ACHN (cell line): ENCODE measurements at places on chromosomes 5 and 9.

DNA sequence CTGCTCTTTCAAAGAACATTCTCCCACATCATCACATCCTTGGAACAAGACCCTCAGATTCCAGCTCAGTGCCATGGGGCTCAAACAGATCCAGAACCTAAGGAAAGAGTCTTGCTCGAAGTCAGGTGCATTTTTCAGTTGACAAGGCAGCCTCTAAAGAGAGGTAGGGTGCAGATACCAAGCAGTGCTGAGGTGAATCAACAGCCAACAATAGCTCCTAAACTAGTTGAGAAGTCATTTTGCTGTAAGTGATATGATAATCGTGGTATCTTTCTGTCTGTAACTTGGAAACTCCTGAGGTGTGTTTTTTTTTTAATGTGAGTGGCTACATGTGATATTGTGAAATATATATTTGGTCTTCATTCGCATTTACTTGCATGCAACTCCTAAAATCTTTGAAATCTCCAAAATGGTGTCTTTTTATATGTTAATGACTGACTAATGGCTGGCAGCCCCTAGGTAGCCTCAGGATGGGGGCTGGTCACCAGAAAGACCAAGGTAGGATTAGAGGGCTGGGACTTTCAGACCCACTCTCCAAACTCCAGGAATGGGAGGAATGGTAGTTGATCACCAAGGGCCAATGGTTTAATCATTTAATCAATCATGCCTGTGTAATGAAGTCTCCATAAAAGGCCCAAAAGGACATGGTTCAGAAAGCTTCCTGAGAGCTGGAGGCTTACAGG, 96.6 kb downstream of the SERINC5 start:
- no peak for DNase-seq

GRCh38 chr9:68894502-68894901, 119.4 kb downstream of the PRKACG start:
- DNase-seq, result no peak

- DNase-seq, result no peak
Observed at GRCh38 chr5:122316656-122317055, 4.6 kb downstream of the SNCAIP start.

DNA sequence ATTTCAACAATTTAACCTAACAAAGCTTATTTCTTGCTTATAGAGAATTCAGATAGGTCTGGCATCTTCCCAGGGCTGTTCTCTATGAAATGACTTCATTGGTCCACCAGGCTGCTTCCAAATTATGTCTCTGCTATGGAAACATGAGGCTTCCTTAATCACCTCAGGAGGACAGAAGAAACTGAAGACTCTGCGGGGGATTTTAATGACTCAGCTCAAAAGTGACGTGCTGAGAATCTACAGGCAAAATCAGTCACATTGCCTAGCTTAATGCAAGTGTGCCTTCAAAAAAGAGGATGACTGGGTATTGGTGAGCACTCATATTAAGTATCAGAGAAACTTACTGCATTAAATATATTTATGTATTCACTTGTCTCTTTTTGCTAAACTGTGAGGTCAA, 315.5 kb upstream of the RGMB start:
- no peak for DNase-seq

DNA sequence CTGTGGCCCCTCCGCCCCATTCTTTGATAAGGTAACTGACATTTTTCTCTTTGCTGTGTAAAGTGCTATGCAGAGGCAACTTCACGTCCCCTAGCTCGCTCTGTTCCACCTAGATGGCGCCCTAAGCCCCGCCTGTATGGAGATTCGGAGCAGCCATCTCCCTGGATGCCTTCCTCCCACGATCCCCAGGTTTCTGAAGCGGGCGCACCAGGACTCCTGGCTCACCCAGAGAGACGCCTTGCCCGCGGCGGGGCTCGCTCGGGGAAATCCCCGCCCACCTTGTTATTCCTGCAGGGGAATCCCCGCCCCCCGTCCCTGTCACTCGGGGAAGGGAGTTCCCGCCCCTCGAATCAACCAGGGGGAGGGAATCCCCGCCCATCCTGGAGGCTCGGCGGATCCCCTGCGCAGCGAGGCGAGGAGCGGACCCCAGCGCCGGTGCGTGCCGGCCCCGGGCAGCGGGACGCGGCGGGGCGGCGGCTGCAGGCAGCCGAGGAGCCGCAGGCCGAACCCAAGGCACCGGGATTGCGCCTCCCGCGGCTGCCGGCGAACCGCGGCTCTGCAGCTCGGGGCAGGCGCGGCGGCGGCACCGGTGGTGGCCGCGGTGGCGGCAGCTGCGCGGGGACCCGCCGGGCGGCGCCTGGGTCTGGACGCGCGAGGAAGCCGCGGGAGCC, at the start of gene PDZD2:
Gene PDZD2 (plus strand): TSS at position 384 of the 671 bp plus-strand sequence.
- DNase-seq, result peak; percentile 47

DNA sequence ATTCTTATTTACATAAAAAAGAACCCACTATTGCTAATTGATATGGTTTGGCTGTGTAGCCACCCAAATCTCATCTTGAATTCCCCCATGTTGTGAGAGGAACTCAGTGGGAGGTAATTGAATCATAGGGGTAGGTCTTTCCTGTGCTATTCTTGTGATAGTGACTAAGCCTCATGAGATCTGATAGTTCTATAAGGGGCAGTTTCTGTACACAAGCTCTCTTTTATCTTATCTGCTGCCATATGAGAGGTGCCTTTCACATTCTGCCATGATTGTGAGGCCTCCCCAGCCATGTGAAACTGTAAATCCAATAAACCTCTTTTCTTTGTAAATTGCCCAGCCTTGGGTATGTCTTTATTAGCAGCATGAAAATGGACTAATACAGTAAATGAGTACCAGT, 58.2 kb upstream of the PRR16 start:
- DNase-seq, result peak; percentile 12

DNA sequence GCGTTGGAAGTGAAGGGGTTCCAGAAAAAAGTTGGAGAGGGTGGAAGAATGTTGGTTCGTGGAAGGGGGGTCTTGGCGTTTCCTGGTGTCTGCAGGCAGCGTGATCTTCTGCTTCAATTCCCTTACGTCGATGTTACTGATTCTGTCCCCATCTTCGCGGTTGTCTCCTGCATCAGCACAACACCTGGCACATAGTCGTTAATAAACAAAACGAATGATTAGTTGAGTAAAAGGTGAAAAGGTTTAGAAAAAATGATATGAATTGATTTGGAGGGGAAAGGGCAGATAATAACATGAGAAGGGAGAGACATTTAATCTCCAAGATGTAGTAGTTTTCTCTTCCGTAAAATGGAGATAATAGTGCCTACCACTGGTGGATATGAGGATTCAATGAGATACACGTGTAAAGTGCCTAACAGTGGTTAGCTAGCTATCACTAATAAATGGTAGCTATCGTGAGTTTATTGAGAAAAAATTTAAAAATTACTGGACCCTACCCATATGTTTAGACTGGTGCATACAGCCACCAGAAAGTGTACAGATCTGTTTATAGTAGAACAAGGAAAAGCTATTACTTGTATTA, 556 bp downstream of the MTREX start:
- peak; percentile 35 for DNase-seq

- DNase-seq, result peak; percentile 28
Observed at GRCh38 chr9:121463026-121463807, 36.4 kb downstream of the GGTA1 start.

DNA sequence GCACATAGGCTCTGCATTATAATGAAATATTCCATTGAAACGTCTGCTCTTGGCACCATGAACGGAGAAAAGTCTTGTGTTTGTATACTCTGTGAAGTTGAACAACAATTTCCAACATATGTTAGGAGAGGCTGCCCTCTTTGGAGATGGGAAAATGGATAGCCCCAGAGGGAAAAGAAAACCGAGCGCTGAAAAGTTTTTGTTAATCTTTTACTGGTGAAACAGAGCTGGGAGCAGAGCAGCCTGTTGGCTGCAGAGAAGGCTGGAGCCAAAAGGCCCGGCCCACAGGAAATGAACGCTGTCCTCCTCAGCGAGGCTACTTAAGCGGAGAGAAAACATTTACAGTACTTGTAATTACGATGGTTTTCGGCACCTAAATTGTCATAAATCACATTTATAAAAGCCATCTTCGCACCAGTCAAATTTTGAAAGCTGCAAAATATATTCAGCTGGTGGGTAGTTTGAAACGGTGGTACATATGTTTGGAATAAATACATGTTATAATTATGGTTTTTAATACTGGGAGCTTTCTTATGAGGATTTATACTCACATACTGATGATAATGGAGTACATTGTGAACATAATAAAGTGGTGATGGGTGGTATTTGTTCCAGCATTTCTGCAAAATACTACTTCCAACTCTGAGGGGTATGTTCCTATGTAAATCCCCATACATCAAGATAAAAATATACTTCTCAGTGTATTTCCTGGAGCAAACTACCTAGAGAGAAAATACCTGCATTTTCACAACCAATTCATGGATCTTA, 129.6 kb upstream of the CNTLN start:
- peak; percentile 93 for DNase-seq

DNA sequence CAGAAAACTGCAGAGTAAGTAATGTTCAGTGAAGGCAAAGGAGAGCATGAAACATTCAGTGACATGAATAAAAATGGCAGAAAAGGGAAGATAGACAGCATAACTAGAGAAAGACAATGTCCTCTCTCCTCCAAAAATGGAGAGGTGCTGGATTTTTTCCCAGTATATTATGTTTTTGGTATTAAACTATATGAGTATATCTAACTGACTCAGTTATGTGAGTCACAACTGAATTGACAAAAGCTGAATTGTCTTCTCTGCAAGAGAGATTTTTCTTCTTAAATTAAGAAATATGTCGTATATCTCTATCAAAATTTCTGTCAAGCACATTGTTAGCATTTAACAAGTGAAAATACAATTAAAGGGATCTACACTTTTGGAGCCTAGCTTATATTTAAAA, 375.1 kb downstream of the CHSY3 start:
- no peak for DNase-seq

DNA sequence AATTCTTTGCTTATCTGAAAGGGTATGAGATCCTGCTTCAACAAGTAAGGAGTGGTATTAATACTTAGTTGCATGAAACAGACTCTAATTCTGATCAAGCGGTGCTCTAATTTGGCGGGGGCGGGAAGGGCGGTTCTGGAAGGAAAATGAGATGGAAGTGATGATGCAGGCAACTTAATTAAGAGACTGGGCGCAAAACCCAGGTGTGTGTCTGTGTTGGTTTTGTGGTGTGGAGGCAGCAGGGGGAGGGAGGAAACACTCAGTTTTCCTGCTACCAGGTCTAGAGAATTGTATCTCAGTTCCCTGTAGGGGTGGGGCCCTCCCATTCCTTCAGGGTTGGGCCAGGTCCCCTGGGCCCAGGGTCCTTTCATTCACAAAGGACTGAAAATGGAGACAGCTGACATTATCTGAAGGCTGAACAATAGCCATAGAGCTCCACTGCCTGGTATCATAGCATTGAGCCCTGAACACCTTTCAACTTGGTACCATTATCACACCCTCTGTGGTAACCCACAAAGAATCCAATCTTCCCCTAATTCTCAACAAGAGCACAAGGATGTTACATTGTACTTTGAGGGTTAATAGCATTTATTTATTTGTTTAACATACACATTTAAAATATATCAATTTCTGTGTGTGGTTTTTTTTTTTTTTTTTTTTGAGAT, 17.2 kb upstream of the C5orf47 start:
- DNase-seq, result no peak

DNA sequence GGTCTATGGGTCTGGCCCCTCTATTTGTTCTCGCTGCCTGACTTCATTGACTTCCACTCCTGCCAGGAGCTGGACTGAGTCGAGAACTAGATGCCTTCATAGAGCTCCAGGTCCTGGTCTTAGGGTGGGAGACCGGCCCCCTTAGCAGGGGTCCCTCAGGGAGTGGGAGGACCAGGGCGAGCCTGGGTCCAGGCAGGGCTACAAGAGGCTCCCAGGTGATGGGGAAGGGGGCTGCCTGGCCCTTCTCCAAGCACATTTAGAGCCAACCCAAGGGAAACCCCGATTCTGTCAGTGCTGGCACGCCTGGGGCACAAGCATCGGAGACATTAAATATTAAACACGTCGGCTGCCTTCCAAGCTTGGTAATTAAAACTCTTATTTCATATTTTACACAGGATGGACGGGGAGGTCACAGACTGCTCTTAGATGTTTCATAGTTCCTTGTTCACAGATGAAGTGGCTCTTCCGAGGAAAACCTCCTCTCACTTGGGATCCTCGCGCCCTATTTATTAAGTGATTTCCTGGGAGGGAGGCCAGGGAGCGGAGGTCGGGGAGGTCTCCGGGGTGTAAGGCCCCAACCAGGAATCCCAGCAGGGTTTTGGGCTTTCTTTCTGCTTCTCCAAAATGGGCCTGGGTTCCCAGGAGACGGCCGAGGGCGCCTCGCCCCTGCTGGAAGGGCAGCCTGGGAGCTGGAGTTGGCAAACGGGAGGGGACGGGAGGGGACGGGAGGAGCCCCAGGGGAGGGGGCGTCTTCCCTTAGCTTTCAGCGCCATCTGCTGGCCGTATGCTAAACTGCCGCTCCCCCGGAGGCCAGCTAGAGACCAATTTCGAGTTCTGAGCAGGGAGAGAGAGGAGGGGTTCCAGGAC, 23.4 kb upstream of the ZBTB43 start:
- DNase-seq, result peak; percentile 69

DNA sequence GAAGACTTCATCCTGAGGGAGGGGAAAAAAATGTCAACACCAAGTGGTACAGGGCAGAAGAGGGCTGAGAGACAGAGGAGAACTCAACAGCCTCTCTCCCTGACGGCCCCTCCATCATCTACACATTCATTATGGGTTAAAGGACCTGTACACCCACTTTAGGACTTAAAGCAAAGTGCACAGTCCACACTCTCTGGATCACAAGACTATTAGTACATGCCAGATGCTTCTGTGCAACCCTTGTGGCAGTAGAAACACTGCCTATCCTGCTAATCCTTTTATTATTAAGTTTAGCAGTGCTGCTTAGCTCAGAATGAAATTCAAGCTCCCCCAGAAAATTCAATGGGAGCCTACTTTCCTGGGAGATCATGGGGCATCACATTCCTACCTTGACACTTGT, 1.9 kb downstream of the FRMD3 start:
- DNase-seq, result no peak

DNA sequence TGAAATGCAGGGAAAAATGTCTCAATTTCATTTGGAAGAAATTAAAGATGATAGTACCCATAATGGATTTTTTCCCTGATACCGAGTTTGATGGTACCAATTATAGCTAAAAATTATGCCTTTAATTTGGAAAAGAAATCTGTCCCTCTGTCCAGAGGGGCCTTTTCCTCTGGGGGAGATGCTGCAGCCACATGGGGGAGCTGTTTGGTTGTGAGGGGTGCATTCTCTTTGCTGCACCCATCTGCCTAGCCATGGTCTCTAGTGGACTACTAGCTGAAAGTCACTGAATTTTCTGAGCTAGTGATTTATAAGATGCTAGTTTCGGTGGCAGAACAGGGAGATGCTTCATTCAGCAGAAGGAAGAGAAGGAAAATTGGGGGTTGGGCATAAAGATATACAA, 9.6 kb downstream of the SEC61B start:
- DNase-seq, result peak; percentile 39

DNA sequence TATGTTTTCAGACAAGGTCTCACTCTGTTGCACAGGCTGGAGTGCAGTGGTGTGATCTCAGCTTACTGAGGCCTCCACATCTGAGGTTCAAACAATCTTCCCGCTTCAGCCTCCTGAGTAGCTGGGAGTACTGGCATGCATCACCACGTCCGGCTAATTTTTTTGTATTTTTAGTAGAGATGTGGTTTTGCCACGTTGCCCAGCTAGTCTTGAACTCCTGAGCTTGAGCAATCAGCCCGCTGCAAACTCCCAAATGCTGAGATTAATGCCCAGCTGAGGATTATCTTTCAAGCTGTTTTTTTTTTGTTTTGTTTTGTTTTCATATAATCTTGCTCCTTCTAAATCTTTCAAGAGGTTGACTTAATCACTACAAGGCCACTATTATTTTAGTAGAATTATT, 47.3 kb upstream of the SLC28A3 start:
- no peak for DNase-seq
